ENCODE measurements at places on chromosomes 1 and 21. TPM values are rescaled to one million over a fixed set of nuclear protein-coding genes. Genes with fewer than 3 reads are reported as not detected.

GRCh38 chr1:94666797-94667196, 125.2 kb upstream of the F3 start:
- DNase-seq = no peak
- peaks cover 4% of the 10 kb centered on the region for H3K4me1 ChIP-seq
- no peaks in the 10 kb centered on the region for H3K36me3 ChIP-seq

- no peaks in the 10 kb centered on the region for H3K36me3 ChIP-seq
- no peaks in the 10 kb centered on the region for H3K4me1 ChIP-seq
- H3K4me3 ChIP-seq = no peak overlapping the region
- no peaks in the 10 kb centered on the region for H3K27me3 ChIP-seq
- DNase-seq = no peak
Observed at GRCh38 chr1:158323866-158324265, 7.5 kb downstream of the CD1B start.

DNA sequence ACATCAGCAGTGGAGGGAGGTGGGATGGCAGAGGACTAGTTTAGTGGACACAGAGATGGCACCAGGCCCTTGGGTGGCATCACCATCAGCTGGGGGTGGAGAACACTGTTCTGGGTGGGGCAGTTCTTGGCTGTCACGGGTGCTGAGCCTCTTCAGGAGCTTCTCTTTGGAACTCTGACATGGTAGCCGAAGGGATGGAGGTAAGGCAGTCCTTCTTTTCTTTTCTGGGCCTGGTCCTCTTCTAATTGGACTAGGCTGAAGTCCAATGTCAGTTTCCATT, 8.3 kb upstream of the MEF2D start:
- no peak overlapping the region for H3K4me3 ChIP-seq
- no peak for DNase-seq
- H3K27ac ChIP-seq = no peak overlapping the region
- no peaks in the 10 kb centered on the region for H3K36me3 ChIP-seq

DNA sequence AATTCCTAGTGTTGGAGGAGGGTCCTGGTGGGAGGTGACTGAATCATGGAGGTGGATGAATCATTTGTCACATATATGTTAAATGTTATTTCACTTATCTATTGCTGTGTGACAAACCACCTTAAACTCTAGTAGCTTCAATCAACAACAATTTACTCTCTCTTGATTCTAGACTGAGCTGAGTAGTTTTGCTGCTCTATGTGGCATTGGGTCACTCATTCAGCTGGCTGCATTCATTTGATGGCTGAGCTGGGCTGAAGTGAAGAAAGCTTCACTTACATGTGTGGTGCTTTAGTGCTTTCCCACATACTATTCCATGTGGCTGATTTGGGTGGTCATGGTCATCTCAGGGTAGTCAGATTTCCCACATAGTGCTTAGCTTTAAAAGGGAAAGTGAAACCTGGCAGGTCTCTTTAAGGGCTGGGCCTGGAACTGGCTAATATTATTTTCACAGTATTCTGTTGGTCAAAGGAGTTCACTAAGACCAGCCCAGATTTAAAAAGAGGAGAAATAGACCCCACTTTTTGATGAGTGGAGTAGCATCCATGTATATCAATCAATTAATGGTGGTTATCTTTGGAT, 10.5 kb downstream of the DNAH14 start:
- no peaks in the 10 kb centered on the region for H3K27me3 ChIP-seq
- no peak for DNase-seq
- H3K4me3 ChIP-seq = no peak overlapping the region
- H3K4me1 ChIP-seq = no peaks in the 10 kb centered on the region

GRCh38 chr1:115705085-115705951, 63.2 kb downstream of the CASQ2 start:
- H3K27me3 ChIP-seq = no peaks in the 10 kb centered on the region
- H3K36me3 ChIP-seq = no peaks in the 10 kb centered on the region
- DNase-seq = no peak
- no peaks in the 10 kb centered on the region for H3K4me1 ChIP-seq
- H3K4me3 ChIP-seq = no peak overlapping the region

DNA sequence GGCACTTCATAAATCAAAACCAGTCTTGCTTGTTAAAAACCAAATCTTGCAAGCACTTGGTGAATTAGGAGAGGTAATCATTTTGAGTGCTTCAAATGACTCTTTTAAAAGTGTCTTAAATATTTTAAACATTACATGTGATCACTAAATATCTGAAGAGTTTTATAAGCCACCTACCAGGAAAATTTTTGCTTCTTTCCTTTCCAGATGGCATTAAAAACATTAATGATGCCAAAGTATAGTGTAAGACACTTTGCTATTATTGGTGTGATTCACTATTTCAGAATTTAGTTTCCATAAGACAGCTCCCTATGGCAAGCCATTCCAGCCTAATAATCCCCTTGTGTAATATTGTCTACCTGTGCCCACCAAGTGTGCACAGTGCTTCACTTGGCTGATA, 548.8 kb upstream of the ADAMTS5 start:
- H3K4me1 ChIP-seq = no peaks in the 10 kb centered on the region
- no peak for DNase-seq
- no peaks in the 10 kb centered on the region for H3K36me3 ChIP-seq
- no peak overlapping the region for H3K4me3 ChIP-seq
- no peak overlapping the region for H3K27ac ChIP-seq

DNA sequence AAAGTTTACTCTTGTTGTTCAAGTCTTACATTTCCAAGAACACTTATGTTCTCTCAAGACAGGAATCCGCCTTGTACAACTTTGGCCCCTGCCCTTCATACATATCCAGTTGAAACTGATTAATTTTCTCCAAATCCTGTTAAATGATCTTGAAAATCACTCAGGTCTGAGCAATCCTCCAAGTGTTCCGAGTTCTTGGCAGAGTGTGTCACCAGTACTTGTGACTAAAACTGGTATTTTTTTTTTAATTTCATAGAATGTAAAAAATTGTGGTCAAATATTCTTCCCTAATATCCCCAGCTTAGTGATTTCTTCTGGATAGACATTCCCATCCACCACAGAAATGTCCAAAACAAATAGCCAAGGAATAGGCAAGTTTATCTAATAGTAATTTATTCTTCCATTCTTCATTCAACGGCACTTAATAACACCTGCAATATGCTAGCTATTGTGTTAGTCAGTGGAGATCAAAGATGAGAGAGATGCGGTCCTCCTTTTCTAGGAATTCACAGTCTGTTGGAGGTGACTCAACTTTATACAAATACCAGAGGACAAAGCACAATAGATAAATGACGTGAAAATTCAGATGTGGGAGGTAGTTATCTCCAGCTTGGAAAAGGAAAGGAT, 71.4 kb downstream of the DIRAS3 start:
- no peak for DNase-seq
- H3K4me1 ChIP-seq = no peaks in the 10 kb centered on the region
- no peaks in the 10 kb centered on the region for H3K36me3 ChIP-seq
- no peak overlapping the region for H3K27ac ChIP-seq

DNA sequence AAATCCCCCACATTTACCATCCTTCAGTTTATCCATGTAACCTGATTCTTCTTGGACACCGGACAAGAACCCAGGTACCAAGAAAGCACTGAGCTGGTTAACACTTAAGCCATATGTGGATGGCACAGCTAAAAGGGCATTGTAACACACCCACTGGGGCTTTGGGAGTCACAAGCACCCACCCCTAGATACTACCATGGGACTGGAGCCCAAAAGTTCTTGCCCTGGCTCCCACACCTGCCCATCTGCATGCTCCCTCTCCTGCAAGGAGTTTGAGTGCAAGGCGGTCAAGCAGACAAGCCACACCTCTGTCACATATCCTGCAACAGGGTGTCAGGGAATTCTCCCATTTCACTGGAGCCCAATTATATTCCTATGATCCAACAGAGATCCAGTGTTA, 270.1 kb downstream of the USH2A start:
- H3K36me3 ChIP-seq = no peaks in the 10 kb centered on the region
- no peak for DNase-seq
- H3K4me3 ChIP-seq = no peak overlapping the region

DNA sequence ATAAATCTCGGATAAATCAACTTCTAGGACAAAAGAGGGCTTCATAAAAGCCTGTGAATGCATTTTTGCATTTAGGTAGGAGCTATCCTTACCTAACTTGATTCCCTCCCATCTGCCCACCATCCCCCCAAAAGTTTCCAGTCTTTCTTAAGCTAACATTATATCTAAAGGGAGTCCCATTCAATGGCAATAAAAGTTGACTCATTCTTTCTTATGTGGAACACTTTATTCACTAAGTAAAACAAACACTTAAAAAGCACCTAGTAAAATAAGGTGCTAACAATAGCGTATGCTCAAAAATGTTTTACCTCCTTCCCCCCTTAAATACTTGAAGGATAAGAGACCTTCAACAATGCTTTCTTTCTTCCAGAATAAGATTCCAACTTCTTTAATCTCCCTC, 83.8 kb downstream of the GON4L start:
- H3K27me3 ChIP-seq = no peaks in the 10 kb centered on the region
- peaks cover 17% of the 10 kb centered on the region for H3K36me3 ChIP-seq
- DNase-seq = no peak

- no peak overlapping the region for H3K4me3 ChIP-seq
- no peaks in the 10 kb centered on the region for H3K27me3 ChIP-seq
- H3K36me3 ChIP-seq = no peaks in the 10 kb centered on the region
Observed at GRCh38 chr1:55848906-55849305, 633.7 kb upstream of the USP24 start.

DNA sequence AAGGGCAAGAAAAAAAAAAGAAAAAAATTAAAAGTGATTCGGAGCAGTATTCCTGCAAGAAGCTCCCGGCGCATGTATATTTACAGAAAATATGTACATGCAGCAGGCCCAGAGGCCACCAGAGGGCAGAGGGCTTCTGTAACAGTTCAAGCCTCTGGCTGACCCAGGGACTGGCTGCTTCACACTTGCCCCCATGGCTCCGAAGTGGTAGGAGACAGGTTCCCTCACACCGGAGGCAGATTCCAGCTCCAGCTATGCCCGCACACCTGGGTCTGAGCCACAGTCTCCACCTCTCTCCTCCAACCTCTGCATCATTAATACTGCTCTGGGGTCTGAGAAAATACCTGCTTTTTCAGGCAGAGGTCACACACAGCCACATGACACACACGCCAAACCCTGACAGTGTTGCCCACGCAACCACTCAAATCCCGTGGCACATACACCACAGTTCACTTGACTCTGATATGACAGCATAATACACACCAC, 2.2 kb upstream of the ARHGAP30 start:
- DNase-seq = peak; percentile 70
- H3K27me3 ChIP-seq = no peaks in the 10 kb centered on the region
- no peak overlapping the region for H3K27ac ChIP-seq
- H3K4me1 ChIP-seq = no peaks in the 10 kb centered on the region
- H3K36me3 ChIP-seq = no peaks in the 10 kb centered on the region
- H3K4me3 ChIP-seq = no peak overlapping the region

- H3K27ac ChIP-seq = peak overlapping the region; percentile 99
- peak; percentile 89 for DNase-seq
- H3K4me3 ChIP-seq = peak overlapping the region; percentile 31
- H3K27me3 ChIP-seq = no peaks in the 10 kb centered on the region
Observed at GRCh38 chr1:32761253-32761877, 55.8 kb downstream of the YARS1 start.

DNA sequence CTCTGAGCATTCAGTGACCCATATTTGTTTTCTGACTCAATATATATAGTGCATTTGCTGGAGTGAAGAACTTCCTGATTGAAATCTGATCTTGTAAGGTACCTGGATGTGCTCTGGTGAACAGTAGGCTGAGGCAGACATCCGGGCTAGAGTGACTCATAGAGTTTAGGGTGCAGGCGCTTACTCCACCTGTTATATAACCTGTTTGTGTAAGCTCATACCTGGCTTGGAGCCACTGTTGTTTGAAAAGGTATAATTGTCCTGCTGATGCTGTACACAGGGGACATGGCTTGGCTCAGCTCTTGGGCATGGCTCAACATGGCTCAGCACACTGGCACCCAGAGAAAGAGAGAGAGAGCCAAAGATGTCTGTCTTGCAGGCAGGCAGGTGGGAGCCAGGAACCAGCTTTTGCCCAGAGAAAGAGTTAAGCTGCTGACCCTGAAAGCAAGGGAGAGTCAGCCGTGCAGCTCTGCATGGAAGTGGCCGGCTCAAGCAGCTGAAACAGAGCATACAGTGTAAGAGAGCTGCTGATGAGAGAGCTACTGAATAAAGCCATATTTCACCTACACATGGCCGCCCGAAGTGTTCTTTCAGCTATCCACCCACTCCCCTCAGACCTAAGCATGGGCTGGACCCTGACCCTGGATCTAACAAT, 43.2 kb downstream of the GJA5 start:
- no peaks in the 10 kb centered on the region for H3K27me3 ChIP-seq
- no peak overlapping the region for H3K27ac ChIP-seq
- H3K36me3 ChIP-seq = no peaks in the 10 kb centered on the region
- no peak overlapping the region for H3K4me3 ChIP-seq

- no peak overlapping the region for H3K27ac ChIP-seq
- no peak overlapping the region for H3K4me3 ChIP-seq
- peaks cover 7% of the 10 kb centered on the region for H3K4me1 ChIP-seq
- H3K27me3 ChIP-seq = no peaks in the 10 kb centered on the region
- peaks cover 25% of the 10 kb centered on the region for H3K36me3 ChIP-seq
- no peak for DNase-seq
Observed at GRCh38 chr1:223751696-223752095, 39.4 kb downstream of the CAPN2 start.

DNA sequence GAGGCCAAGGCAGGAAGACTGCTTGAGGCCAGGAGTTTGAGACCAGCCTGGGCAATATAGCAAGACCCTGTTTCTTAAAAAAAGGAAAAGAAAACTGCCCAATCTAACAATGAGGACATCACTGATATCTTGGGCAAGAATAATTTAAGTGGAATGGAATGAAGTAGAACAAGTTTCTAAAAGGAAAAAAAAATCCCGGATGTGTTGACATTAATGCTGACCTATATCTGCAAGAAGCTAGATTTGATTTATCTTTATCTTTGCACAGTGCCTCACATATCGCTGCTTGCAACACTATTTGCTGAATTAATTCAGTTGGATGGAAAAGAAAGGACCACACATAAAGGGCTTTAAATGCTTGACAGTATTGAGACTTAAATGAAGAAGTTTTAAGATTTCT, 27.8 kb downstream of the DIPK1A start:
- no peak overlapping the region for H3K4me3 ChIP-seq
- peaks cover 20% of the 10 kb centered on the region for H3K4me1 ChIP-seq
- H3K36me3 ChIP-seq = no peaks in the 10 kb centered on the region
- H3K27ac ChIP-seq = no peak overlapping the region

The VHLL gene
- not detected for total RNA-seq

The TTC24 gene
- not detected for total RNA-seq

The GBP7 gene
- 0.09 TPM for total RNA-seq

The OR2W3 gene
- total RNA-seq = 0.23 TPM

The RAB29 gene
- 7.1 TPM for total RNA-seq

The WNT3A gene
- total RNA-seq = not detected

The S100A13 gene
- total RNA-seq = 47.3 TPM

The CAMK1G gene
- total RNA-seq = not detected

The RAB42 gene
- 0.67 TPM for total RNA-seq
